ENCODE measurements at places on chromosomes 1 and 21.

DNA sequence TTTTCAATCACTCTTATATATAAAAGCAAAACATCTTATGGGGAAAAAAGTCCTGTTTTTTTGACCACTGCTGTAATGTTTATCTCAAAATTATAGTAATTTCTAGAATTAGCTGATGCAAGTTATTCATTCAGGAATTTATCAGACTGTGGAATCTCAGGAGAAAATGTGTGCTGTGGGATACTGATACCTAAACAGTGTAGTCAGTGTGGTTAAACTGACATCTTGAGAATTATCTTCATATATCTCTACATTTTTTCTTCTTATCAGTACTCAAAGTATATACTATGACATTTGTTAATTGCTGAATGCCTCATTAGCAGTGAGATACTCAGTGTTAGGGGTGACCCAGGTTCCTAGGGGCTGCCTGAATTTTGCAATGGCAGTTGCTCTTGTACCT, 839.3 kb downstream of the KCNT2 start:
- DNase-seq = no peak

DNA sequence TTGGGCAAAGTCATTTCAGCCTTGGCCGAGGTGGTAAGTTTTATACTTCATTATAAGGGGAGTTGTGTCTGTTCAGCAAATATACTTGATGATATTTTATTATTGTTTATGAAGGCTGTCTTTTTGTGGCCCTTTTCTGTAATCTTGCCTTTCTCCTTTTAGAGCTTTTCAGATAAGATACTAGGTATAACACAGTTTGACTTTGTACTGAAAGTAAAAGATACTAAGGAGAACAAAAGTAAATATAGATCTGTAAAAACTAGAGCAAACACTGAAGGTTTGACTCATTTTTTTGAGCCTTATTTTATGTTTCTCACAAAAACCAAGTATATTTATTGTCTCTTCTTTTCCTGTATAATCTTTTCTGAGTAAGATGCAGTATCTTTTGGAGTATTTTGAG, 61.9 kb downstream of the KIF1B start:
- DNase-seq = no peak

- no peak for DNase-seq
Observed at GRCh38 chr1:67558449-67559193, 126.4 kb upstream of the GADD45A start.

- no peak for DNase-seq
Observed at GRCh38 chr1:64111787-64112186, 91.6 kb upstream of the UBE2U start.

GRCh38 chr1:78387201-78387600, 103.6 kb upstream of the PTGFR start:
- DNase-seq = no peak

DNA sequence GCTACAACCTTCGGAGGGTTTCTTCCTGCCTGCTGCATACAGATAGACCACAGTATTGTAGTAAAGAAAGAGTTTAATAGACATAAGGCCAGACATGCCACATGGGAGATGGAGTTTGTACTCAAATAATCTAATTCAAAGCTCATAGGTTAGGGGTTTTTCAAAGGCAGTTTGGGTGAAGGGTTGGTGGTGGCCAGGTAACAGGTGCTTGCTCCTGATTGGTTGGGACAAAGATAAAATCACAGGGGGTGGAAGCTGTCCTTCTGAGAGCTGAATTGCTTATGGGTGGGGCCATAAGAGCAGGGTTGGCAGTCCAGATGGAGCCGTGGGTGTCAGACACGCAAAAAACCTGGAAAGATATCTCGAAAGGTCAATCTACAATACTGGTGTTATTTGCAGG, 92.3 kb upstream of the ETV3 start:
- no peak for DNase-seq

- no peak for DNase-seq
Observed at GRCh38 chr1:9807541-9807940, 16.2 kb downstream of the CLSTN1 start.

GRCh38 chr21:35448876-35449599, 399.9 kb upstream of the RUNX1 start:
- DNase-seq = no peak

DNA sequence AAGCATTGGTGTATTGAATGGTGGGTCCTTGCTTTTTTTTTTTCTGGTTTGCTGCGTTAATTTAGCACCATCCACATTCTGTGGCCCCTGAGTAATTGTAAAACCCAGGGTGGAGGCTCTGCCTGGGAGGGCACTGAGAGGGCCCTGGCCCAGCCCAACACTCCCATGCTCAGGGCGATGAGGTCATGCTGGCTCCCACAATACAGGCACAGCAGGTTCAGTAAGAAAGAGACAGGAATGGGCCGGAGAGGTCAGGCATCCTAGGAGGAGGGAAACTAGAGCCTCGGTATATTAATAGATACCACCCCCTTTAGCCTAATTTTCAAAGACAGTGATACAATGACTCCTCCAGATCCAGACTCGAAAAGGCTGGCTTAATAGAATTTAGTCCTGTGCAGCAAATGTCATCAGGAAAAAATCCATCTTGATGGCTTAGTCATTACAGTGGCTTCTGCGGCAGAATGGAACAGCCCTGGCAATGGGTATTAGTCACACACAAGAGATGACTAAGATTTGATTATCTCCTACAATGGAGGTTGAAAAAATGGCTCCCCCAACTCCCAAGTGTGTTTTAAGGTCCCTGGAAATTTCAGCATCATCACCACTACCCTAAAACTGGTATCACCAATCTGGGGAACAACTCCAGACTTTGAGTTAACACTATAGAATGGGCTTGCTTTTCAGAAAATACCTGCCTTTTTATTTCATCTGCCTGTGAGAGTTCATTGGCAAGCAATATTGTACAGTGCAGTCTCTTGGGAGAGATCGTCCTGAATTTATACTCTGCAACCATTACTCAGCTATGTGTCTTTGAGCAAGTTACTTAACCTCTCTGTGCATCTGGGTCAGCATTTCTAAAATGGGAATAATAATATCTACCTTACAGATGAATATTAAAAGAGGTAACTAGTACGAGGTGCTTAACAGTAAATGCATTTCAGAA, 43.9 kb upstream of the LYST start:
- no peak for DNase-seq

- no peak for DNase-seq
Observed at GRCh38 chr1:31479811-31480210, 66.8 kb downstream of the SERINC2 start.

DNA sequence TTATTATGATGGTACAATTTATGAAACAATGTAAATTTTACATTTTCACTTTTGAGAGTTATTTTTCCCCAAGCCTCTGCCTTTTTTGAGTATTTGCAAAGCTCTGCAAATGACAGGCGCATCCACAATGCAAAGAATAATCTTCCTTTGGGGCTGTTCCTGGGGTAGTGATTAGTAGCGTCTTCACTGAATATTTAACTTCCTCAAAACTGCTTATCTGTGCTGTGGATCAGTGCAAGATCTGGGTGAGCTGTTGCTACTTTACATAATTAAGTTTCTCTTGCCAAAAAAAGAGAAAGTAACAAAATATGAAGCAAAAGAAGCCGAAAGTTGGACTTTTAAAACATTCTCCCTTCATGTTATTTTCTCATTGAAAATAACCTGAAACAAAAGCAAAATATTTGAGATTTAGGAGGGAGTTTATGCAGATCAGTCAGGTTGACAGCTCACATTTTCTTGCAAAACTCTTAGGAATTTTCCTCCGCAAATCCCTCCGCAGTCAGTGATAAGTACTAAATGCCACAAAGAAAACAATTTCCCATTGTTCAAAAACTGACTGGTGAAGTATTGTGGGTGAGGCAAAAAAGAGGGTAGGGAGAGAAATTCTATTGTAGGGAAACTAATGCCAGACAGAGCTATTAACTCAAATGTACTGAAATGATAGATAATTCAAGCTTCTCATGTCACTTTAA, 276.4 kb upstream of the B3GALT2 start:
- DNase-seq = no peak

- no peak for DNase-seq
Observed at GRCh38 chr21:42147386-42148020, 71.4 kb upstream of the ABCG1 start.

DNA sequence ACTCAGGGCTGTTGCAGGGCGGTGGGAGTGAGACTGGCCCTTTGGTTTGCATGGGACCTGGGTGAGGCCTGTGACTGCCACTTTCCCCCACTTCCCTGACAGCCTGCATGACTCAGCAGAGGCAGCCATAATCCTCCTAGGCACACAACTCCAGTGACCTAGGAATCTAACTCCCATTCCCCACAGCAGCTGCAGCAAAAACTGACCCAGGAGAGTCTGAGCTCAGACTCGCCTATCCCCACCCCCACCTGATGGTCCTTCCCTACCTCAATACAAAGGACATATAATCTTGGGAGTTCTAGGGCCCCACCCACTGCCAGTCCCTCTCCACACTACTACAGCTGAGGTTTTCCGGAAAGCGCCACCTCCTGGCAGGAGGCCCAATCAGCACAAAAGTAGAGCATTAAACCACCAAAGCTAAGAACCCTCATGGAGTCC, 26.7 kb downstream of the NDC1 start:
- no peak for DNase-seq

- DNase-seq = no peak
Observed at GRCh38 chr21:40719615-40720014, 127.3 kb downstream of the DSCAM start.

DNA sequence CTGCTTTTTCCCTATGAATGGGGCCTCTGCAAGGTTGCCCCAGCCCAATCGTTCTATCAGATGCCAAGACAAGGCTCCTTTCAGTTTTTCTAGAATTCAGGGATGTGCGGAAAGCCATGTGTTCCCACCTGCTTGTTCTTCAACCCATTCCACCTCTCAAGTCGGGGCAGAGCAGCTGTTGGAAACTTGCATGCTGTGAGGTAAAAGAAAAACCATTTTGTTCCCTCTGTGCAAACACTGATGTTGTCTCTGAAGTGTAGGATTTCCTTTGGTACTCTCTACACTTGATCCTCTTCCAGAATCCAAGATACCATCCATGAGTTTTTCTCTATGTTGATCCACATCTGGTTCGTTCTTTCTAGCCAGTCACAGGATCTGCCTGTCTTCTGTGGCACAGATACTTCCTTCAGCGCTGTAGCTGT, 7.3 kb downstream of the IER5 start:
- no peak for DNase-seq

DNA sequence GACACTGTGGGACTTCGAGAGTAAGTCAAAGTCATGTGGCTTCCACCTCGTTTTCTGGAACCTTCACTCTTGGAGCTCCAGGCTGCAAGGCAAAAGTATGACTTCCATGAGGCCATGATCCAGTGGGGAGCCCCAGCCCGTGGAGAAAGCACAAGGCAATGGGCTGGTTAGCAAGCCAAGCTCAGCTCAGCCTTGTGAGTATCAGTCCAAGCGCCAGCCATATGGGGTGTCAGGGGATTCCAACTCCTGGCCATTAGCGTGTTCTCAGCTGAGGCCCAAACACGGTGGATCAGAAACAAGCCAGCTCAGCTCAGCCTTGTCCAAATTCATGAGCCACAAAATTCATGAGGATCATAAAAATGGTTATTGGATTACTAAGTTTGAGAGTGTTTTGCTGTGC, 261.0 kb downstream of the RHOU start:
- no peak for DNase-seq

GRCh38 chr1:44239961-44240371, 26.7 kb downstream of the DMAP1 start:
- no peak for DNase-seq

DNA sequence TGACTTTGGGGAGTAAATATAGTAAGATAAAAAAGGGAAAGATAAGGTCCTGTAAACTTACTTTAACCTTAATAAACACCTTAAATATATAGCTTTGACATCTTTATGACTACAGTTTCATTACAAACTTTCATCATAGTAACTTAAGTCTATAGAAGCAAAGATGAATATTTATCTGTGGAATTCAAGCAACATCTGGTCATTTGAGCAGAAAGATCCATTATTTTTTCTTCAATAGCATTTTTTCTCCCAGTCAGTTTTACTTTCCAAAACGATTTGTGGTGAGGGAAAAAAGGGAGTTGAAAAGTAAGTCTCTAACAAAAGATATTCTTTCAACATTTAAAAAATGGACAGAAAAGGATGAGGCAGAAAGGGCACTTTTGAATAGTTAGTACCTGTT, 69.0 kb downstream of the HMCN1 start:
- no peak for DNase-seq

DNA sequence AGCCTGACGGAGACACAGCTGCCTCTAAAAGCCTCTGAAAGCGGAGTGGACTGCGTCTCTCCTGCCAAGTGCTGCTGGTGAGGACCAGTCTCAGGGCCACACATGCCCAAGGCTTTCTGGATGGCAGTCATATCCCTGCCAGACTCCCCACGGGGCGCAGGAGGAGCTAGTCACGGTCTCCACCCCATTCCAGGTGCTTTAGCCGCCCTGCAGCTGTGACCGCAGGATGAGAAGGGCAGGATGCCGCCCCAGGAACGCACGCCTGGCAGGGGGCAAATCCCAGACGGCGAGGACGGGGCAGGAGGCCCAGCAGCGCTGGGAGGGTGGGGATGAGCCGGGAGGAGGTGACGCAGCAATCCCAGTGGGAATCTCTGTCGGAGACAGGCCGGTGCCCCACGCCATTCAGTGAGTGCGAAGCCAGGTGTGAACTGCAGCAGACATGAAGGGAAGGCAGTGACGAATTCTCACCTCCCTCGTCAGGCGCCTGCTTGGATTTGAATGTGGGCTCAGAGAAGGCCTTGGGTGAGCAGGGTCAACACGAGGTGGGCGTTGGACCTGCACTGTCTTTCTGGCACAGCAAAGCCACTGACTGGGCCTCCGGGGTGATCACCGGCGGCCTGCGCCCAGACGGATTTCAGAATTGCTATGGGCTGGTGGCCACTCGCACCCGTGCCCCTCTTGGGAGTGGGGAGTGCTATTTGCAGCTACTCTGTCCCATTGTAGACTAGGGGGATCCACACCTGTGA, 38.5 kb upstream of the SLC19A1 start:
- no peak for DNase-seq

DNA sequence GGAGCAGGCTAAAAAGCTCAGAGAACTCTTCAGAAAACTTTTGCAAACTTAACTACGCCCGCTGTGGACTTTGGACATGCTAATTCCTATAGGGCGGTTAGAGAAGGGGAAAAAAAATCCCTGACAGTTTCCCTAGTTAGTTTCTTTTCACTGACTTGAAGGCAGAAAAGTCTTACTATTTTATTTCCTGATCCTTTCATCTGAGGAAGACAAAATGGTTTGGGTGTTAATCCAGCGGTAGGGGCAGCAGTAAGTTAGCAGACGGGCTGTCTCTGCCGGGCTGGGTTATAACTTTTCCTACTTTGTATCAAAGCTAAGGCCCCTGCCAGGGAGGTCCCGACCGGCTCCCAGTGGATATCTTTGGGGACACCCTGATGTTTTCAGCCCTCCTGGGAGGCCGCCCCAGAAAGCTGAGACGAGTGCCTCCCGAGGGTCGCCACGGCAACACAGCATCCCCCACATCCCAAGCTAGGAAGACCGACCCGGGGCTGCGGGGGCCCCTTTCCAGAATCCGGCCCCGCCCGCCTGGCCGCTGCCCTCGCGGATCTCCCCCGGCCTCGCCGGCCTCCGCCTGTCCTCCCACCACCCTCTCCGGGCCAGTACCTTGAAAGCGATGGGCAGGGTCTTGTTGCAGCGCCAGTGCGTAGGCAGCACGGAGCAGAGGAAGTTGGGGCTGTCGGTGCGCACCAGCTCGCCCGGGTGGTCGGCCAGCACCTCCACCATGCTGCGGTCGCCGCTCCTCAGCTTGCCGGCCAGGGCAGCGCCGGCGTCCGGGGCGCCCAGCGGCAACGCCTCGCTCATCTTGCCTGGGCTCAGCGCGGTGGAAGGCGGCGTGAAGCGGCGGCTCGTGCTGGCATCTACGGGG, 162.6 kb downstream of the RUNX1 start:
- no peak for DNase-seq

GRCh38 chr1:29096231-29096886, 27.3 kb downstream of the TMEM200B start:
- no peak for DNase-seq

All from activated gamma-delta T cell treated with anti-CD3 and anti-CD28 coated beads, Interleukin-2, amount 50 U/mL, for 16 hours (primary cell).